ENCODE measurements at places on chromosomes 1 and 21.

DNA sequence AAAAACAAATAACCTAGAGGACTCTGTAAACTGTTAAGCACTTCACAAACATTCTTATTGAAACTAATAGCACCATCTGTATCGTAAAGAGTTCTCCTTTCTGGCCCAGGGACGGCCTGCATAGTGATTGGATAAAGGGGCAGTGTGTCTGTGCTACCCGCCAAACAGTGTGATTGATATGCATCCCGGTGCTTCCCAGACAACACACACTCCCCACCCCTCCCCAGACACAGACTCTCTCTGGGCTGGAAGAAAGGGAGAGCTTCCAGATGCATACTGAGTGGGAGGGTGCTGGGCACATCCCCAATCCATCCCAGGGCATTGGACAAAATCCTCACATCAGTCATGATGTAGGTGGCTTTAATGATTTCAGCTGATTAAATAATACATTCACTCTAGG is 3.7 kb downstream of the HSD11B1 start:
- DNase-seq: no peak

- DNase-seq: no peak
These were observed 26.1 kb downstream of the NADK start for GRCh38 chr1:1752190-1752589.

DNA sequence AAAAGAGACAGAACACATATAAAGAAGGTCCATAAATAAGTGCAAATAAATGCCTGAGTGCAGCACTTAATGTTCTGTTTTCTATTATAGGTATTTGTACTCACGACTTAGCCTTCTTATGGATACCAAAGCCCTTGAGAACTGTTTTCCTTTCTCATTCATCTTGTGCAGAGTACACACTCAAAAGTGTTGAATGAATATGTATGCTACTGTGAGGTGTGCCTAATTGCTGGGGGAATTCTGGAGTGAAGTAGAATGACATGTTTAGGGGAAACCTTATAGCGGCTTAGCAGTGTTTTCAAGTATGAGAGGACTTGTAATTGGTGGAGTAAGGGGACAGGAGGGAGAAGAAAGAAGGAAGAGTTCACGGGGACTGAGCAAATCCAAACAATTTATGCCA is 157.6 kb downstream of the CACNA1E start:
- no peak for DNase-seq

- DNase-seq: no peak
These were observed 49.4 kb upstream of the COL18A1 start for GRCh38 chr21:45355573-45355972.

DNA sequence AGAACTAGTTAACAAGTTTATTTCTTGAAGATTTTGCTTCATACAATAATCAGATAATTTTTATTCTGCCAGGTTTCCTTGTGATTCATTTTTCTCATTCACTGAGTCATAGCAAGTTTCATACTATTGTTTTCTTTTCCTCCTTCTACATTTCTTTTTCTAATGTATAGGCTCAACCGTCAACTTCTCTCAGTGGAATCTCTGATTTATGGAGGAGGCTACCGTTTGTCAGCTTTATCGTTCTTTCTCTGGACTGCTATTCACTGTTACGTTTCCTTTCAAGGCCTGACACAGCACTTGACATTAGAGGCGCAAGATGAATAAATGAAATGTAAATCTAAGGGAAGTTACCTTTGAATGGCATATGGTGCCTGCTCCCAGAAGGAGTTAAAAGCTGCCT is 284.3 kb upstream of the NR5A2 start:
- DNase-seq: no peak
